Activated naive CD8-positive, alpha-beta T cell treated with anti-CD3 and anti-CD28 coated beads for 36 hours (primary cell): ENCODE measurements at places on chromosomes 11 and 22. TPM values are rescaled to one million over a fixed set of nuclear protein-coding genes. Genes with fewer than 3 reads are reported as not detected.

Gene METTL15
- total RNA-seq = 17.2 TPM

Gene MAP6
- total RNA-seq = not detected

Gene RPL27A
- 1,154 TPM for total RNA-seq

Gene LMNTD2
- total RNA-seq = 1.2 TPM

Gene HORMAD2
- total RNA-seq = not detected

Gene MYO7A
- 0.06 TPM for total RNA-seq

Gene RNF121
- 30.7 TPM for total RNA-seq

Gene TREH
- total RNA-seq = not detected

Gene FGF4
- not detected for total RNA-seq

Gene MCAM
- 9.9 TPM for total RNA-seq

DNA sequence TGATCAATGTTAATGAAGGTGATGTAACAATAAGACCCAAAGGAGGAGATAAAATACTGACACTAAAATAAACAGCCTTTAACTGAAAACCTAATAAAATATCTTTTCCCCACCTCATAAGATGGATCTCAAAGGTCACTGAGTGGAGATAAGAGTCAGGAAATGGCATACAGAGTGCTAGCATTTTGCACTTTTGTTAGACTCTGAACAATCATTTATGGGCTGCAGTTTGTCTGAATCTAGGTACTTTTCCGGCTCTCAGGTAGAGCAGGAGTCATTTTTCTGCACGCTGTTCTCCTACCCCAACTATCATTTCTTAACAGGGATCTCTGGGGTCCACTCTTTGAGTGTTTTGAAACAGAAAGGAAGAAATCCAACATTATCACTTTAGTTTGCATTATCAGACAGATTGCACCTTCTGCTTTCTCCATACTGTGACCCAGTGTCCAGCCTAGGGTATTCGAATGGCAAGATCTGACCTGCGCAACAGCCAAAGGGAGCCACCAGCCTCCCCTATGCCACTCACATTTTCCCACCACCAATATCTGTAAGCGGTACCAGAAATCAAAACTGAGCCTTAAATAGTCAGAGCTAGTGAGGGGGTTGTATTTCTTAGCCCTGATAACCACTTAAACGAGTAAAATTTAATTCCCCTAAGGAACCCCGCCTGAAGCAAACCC lies 863 bp downstream of the SIAE start:
- DNase-seq = no peak

DNA sequence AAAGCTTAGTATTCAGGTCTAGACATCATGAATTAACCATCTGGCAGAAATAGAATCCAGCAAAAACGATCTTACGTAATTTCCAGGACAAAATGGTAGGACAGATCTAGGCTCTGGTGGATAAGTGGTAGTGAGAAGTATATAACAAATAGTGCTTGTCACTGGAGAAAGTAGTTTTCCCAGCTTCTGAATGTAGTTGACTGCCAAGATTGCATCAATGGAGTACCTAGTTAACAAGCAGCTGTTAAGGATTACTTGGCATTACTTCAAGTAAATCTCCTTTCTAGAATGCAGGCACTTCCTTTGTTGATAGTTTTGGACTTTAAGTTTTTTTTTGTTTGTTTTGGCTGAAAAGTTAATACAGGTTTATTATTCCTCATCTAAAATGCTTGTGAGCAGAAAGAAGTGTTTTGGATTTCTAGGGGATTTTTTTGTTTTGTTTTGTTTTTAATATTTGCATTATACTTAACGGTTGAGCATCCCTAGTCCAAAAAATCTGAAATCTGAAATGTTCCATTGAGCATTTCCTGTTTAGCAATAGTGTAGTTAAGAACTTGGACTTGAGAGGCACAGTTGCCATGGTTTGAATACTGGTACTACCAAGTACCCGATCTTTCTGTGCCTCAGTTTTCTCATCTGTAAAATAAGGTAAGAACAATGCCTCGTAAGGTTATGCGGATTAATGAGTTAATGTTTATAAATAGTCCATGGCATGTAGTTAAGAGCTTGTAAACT lies 20.3 kb downstream of the FAM118B start:
- no peak for DNase-seq

- DNase-seq = no peak
Measured at GRCh38 chr22:27972732-27973698, 54.0 kb upstream of the PITPNB start.

DNA sequence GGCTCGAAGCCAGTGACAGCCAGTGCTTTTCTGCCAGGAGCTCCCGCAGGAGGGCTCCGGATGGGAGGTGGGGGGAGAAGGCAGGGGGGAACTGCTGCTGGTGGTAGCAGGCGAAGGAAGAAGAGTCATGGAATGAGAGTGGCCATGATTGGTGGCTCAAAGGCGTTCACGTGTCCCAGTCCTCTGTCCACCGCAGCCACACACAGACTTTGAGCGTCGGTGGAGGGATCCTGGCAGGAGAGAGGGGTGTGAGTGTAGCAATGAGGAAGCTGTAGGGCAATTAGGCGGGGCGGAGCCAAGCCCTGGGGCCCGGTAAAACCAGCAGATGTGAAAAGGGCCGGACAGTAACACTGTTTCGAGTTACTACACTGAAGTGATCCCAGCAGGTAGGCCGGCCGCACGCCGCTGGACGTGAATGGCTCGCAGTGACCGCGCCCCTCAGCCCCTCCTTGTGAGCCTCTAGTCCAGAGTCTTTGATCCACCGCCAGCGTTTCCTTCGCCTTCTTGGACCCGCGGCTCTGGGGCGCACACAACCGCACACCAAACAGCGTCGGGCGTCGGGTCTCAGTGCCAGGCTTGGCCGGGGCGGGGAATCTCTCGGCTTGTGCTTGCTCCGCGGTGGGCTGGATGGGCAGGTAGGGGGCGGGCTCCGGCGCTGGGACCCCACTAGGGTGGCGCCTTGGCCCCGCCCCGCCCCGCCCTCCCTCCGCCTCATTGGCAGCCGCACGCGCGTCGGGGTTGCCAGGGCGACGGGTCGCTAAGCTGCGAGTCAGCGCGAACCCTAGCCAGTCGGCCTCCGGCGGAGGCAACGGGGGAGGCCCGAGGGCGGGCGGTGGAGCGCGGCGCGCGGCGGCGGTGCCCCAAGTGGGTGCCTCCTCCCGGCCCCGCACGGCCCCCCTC lies at the start of gene LRRC10B:
Gene LRRC10B, plus strand, starts transcription at position 788 of the 900 bp plus-strand sequence. CDS start 250 bp downstream, outside the sequence.
- peak; percentile 62 for DNase-seq

- DNase-seq = no peak
Measured at GRCh38 chr11:104219096-104219495, 55.1 kb upstream of the PDGFD start.

DNA sequence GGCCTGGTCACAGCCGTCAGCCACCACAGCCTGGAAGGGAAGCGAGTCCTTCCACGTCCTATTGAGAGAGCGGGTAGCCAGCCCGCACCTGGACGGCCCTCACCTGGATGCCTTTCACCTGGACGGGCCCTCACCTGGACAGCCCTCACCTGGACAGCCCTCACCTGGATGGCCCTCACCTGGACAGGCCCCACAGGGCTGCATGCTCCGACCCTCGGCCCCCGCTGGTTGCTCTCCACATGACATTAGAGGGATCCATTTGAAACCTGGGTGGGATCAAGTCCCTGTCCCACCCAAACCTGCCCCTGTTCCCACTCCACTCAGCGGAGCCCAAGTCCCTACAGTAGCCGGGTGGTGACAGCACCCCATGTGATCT lies 3.7 kb downstream of the C1QTNF6 start:
- DNase-seq = no peak

DNA sequence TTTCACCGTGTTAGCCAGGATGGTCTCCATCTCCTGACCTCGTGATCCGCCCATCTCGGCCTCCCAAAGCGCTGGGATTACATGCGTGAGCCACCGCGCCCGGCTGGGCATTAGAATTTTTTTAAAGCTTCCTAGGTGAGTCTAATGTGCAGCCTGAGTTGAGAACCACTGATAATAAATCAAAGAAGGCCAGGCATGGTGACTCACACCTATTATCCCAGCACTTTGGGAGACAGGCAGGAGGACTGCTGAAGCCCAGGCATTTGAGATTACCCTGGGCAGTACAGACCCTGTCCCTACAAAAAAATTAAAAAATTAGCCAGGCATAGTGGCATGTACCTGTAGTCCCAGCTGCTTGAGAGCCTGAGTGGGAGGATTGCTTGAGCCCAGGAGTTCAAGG lies 13.7 kb downstream of the MEI1 start:
- DNase-seq = no peak

DNA sequence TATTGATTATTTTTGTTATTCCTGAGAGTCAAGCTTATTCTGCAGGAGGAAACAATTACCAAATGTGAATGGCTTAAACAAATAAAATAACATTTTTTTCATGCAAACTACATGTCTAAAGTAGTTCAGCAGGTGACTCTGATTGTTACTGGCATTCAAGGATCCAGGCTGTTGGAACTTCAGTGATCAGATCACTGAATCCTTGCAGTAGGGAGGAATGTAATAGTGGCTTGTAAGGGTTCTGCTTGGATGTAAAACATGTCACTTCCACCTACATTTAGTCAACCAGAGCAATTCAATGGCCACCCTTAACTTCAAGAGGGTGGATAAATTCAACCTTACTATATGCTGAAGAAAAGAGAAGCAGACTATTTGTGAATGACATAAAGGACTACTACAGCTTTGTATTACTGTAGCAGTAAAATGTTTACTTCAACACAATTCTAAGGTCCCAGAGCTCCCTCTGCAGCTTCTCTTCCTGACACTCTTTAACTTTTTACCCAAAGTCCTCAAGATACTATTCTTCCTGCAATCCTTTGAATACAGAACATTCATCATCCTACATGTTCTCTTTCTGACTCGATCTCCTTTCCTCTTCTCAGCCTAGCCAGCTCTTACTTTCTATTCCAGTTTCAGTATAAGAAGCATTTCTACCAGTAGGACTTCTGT lies 284.0 kb downstream of the LRRC4C start:
- no peak for DNase-seq

DNA sequence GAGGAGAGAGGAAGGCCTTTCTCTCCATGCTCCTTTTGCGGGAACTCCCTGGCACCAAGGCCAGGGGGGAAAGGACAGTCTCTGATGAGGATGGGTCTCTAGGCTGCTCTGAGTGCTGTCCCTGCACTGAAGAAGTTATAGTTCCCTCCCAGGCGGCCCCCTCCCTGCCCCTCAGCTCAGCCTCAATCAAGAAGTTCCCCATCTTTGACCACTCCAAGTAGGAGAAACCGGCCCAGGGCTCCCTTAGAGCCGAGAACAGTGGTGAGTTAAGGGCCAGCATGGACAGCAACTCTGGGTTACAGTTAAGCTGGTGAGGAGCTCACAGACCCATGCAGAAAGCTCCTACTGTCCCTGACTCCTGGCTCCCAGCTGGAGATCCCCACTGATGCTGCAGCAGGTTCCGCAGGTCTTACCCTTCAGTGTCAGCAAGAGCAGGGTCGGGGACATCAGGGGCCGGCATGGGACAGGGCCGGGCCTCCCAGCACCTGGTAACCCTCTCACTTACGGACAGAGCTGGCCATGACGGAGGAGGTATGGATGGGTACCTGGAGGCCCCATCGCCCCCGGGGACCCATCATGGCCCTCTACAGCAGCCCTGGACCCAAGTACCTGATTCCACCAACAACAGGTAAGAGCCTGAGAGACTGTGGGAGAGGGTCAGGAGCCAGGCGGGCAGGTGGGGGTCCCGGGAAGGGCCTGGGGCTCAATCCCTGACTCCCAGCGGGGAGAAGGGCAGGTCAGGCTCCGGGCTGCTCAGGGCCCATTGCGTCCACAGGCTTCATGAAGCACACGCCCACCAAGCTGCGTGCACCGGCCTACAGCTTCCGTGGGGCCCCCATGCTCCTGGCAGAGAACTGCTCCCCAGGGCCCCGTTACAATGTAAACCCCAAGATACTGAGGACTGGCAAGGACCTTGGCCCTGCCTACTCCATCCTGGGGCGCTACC lies 4.2 kb downstream of the SCGB1C1 start:
- DNase-seq = no peak

DNA sequence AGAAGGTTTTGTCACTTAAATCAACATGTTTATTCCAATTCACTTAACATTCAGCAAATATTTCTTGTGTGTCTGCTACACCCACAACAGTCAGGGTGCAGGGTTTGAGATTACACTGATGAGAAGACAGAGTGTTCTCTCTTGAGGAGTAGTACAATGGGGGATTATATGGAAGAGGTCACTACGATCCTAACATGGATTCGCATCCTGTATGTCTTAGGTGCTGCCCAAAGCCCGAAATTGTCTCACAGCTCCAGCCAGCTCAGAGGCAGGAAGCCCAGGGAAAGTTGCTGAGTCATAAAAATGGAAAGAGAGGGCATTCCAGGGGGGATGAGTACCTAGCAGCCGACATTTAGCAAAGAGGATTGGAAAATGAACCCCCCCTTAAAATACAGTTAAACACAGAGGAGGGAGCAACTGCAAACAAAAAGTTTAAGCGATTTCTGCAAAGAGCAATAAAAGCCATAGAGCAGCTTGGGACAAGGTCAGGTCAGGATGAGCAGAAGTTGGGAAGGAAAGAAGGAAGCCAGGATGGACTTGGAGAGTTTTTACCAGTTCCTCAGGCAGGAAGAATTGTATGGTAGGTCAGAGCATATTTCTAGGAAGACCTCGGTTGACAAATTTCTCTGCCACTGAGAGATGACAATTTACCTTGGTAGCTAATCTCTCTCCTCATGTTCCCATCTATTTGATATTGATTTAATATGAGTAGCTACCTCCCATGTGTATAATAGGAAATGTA lies 49.5 kb downstream of the IGLL5 start:
- no peak for DNase-seq

DNA sequence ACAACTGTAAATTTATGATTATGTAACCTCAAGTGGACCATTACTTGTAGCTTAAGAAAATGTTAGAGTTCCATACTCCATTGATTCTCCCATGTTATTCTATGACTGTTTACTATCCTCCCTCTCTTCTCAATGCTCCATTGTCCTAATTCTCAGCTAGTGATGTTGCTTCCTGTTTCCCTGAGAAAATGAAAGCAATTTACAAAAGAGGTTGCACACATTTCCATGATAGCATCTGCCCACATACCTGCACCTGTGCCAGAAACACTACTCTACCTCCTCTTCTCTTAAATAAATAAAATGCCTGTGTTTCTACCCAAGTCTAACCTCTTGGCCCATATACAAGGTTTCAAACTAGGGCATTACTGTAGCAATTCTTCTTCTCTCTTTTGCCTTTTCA lies 1620.9 kb downstream of the FAM181B start:
- no peak for DNase-seq

- DNase-seq = no peak
Measured at GRCh38 chr22:37739611-37740049, 42.8 kb downstream of the TRIOBP start.
